ENCODE measurements at places on chromosomes 7 and 10.

DNA sequence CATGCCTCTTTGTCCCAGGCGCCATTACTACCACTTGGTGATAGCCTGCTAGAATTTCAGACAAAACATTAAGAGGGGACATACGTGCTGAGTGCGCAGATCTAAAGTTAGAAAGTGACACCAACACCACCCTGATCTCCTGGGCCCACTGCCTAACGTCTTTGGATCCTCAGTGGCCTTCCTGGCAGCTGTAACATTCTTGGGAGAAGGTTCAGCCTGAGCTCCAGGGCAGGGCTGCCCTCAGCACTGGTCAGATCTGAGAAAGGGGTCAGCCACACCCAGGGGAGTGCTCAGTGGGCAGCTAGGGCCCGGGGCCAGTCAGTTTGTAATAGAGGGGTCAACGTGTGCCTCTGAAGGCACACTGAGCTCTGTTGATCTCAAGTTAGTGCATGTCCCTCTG is 48.4 kb downstream of the ZCCHC24 start:
- DNase-seq, result no peak

DNA sequence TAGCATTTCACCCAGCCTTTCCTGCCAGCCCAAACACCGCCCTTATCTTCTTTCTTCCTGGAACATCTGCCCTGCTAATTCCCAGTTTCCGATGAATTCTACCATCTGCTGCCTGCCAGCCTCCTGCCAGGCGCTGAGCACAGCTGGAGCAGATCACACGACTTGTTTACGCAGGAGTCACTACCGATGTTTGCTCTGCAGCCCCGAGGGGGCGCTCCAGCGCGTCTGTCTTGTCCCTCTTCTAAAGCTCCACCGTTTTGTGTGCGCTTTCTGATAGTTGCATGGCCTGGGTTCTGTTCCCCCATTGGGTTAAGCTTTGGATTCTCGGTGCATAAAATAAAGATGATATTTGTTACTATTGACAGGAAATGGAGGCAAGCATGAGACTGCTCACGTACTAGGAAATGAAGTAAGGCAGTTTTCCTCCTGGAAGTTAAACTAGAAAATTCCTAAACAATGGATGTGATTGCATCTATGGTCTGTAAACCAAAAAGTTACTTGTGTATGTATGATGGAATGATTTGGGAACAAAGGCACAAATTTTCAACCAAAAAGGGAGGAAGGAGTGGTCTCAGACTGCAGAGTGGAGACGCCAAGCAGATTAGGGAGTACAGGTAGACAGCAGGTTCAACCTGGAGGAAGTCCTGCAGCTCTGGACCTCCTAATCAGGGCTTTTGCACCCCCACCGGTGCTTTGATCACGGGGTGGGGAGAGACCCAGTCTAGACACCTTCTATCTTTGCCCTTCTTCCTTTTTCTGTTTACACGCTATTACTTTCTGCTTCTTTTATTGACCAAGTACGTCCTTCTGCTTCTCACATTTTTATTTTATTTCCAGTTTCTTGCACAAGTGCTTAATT is 2.2 kb upstream of the RBM17 start:
- DNase-seq, result peak; percentile 92

- DNase-seq, result no peak
Measured at GRCh38 chr7:77338260-77338659, 77.9 kb downstream of the GSAP start.

- DNase-seq, result peak; percentile 6
Measured at GRCh38 chr10:124285587-124286527, 132.9 kb downstream of the OAT start.

DNA sequence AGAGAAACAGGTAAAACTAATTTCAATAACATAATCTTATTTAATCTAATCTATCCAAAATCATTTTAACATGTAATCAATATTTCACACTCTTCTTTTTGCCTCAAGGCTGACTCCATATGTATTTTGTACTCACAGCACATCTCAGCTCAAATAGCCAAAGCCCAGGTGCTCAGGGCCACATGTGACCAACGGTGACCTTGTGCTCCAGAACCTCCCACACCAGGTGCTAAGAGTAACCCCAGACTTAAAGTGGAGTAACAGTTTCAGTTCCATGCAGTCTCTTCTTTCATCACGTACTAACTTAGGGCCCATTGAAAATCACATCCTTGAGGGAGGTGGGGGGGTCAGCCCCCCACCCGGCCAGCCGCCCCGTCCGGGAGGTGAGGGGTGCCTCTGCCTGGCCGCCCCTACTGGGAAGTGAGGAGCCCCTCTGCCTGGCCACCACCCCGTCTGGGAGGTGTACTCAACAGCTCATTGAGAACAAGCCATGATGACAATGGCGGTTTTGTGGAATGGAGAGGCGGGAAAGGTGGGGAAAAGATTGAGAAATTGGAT is 47.3 kb downstream of the NCAPG2 start:
- DNase-seq, result no peak
